CD14-positive monocyte (primary cell): ENCODE measurements at places on chromosomes 11 and 22. TPM values are rescaled to one million over a fixed set of nuclear protein-coding genes. Genes with fewer than 3 reads are reported as not detected.

DNA sequence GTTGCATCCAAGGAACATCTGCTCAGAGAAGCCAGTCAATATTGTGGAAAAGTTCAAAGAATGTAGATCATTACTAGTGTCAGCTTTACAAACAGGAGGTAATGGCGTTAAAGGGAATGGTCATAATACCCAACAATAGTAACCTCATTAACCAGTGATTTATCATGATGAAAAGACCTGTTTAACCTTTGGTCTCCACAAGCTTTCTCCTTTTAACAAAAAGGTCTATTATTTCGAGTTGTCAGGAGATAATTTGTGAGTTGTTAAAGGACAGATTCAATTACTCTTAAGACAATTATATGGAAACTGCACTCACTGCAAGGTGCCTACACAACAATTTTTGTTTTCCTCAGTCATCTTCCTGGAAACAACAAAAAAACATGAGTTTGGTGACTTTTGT is 73.8 kb upstream of the HTATIP2 start:
- no peaks in the 10 kb centered on the region for H3K27me3 ChIP-seq
- H3K27ac ChIP-seq = no peak overlapping the region
- H3K4me3 ChIP-seq = no peak overlapping the region
- DNase-seq = no peak

DNA sequence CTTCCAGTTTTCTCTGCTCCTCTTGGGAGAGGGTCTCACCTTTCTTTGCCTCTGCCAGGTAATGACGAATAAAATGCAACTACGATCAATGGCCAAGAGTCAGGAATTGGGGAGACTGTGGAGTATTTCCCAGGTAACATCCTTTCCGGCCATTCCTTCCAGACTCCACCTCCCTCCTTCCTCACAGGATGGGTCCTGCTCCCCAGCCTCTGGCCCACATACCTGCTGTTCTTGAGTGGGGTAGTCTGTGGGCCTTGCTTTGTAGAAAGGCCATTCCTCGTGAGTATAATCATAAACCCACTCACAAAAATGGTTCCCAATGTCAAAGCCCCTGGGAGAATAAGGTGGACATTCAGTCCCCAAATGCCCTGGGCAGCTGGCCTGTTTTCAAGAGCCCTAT is 1.5 kb upstream of the CPT1B start:
- no peak overlapping the region for H3K4me3 ChIP-seq
- H3K27me3 ChIP-seq = no peaks in the 10 kb centered on the region
- no peak for DNase-seq
- peaks cover 44% of the 10 kb centered on the region for H3K36me3 ChIP-seq
- no peak overlapping the region for H3K27ac ChIP-seq

DNA sequence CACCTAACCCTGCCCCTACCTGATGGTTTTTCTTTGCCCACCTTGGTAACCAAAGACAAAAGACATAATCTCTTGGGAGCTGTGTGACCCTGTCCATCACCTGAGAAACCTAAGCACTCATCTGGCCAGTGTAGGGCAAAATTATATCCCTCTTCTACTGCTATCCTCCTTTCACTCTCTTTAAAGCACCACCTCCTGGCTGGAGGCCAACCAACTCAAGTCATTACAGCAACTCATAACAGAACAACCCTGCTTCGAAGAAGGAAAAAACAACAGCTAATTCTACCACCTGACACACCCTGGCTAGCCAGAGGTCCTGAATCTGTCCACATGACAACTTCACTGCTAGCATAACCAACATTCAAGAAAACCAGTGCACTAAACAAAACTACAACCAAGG is 45.5 kb downstream of the GAS2 start:
- H3K27ac ChIP-seq = no peak overlapping the region
- no peak overlapping the region for H3K4me3 ChIP-seq
- no peaks in the 10 kb centered on the region for H3K27me3 ChIP-seq
- no peak for DNase-seq
- H3K36me3 ChIP-seq = no peaks in the 10 kb centered on the region
- H3K4me1 ChIP-seq = no peaks in the 10 kb centered on the region

DNA sequence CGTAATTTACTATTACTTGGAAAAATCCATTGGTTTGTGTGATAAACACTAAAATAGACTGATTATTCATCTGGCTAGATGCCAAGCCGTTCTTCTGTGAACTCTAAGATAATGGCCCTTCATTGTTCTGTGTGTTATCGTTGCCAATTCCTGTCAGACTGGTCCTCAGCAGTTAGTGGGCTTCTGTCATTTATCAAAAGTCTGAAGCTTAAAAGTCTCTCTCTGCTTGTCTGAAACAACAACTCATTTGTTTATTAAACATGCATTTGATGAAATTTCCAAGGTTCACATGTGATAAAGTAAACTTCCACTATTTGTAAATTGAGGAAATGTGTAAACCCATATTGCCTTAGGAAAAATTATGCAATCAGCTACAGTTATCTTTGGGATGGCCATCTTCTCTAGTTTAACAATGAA is 21.1 kb upstream of the RDX start:
- H3K4me1 ChIP-seq = no peaks in the 10 kb centered on the region
- no peak for DNase-seq
- no peaks in the 10 kb centered on the region for H3K27me3 ChIP-seq
- H3K36me3 ChIP-seq = no peaks in the 10 kb centered on the region
- no peak overlapping the region for H3K4me3 ChIP-seq

DNA sequence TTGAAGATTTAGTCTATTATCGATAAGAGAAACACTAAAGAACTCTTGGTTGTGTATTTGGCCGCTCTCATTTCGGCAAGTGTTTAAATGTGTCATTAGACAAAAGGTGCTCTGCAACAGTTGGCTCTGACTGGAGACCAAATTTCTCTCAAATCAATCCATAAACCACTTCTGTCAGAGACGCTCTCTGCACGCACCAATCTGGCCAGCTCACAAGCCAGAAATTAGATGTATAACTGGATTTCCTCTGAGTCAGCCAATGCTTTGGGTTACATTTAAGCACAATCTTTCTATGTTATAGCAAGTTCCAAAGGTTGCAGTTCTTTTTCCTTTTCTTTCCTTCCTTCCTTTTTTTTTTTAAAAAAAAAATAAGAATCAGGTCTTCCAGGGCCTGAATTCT is 17.6 kb upstream of the PARVA start:
- H3K27me3 ChIP-seq = peaks cover 3% of the 10 kb centered on the region
- no peak for DNase-seq
- H3K4me1 ChIP-seq = no peaks in the 10 kb centered on the region
- H3K4me3 ChIP-seq = no peak overlapping the region
- no peak overlapping the region for H3K27ac ChIP-seq

- no peaks in the 10 kb centered on the region for H3K36me3 ChIP-seq
- H3K27me3 ChIP-seq = no peaks in the 10 kb centered on the region
- no peaks in the 10 kb centered on the region for H3K4me1 ChIP-seq
- H3K4me3 ChIP-seq = no peak overlapping the region
- DNase-seq = no peak
These were observed 925.1 kb upstream of the TENM4 start for GRCh38 chr11:80365980-80366379.

The NTM gene
- polyA plus RNA-seq = not detected
